ENCODE measurements at places on chromosomes 3 and 15. TPM values are rescaled to one million over a fixed set of nuclear protein-coding genes. Genes with fewer than 3 reads are reported as not detected.

DNA sequence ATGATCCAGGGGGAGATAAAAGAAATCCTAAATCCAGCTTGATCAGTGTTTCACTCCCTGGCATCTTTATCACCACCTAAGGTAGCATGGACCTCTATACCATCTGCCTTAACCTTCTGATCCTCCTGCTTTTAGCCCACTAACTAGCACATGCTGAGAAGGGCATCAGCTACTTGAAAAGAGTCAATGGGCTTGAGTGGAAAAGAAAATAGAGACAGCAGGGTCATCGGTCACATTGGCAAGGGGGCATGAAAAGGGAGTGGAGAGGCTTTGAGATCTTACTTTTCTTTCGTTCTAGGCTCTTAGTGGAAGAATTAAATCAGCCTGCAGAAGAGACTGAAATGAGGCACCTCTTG, 239 bp upstream of the ZFYVE19 start:
- H3K4me3 ChIP-seq: peak overlapping the region; percentile 98
- no peaks in the 10 kb centered on the region for H3K27me3 ChIP-seq
- H3K27ac ChIP-seq: peak overlapping the region; percentile 97
- peaks cover 24% of the 10 kb centered on the region for H3K4me1 ChIP-seq
- DNase-seq: no peak

Gene CHRM5
- not detected for total RNA-seq

- DNase-seq: no peak
- no peaks in the 10 kb centered on the region for H3K27me3 ChIP-seq
- no peaks in the 10 kb centered on the region for H3K36me3 ChIP-seq
- H3K27ac ChIP-seq: peak overlapping the region; percentile 11
- peaks cover 27% of the 10 kb centered on the region for H3K4me1 ChIP-seq
These were observed 149.4 kb downstream of the ADAMTS17 start for GRCh38 chr15:100192097-100193080.

DNA sequence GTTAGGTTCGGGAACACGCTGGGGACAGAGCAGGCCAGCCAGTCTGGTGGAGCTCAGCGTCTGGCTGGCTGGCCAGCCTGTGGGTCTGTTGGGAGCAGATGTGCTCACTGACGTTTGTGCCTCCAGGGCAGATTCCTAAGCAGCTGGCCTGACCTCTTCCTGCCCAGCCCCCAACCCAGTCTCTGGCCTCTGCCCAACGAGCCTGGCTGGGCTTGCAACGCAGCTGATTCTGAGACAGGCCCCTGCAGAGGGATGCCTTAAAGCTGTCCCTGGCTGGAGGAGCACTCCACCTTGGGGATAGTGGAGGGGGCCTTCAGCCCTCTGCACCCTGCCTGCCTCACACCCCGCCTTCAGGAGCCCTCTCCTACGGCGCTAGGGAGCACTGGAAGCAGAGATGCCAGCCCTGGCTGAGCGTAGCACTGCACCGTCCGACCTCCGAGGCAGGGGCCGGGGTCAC, 46.0 kb downstream of the KLF13 start:
- H3K4me1 ChIP-seq: peaks cover 13% of the 10 kb centered on the region
- peaks cover 12% of the 10 kb centered on the region for H3K36me3 ChIP-seq
- no peak for DNase-seq
- H3K27ac ChIP-seq: peak overlapping the region; percentile 64
- no peaks in the 10 kb centered on the region for H3K27me3 ChIP-seq
- H3K4me3 ChIP-seq: peak overlapping the region; percentile 36

DNA sequence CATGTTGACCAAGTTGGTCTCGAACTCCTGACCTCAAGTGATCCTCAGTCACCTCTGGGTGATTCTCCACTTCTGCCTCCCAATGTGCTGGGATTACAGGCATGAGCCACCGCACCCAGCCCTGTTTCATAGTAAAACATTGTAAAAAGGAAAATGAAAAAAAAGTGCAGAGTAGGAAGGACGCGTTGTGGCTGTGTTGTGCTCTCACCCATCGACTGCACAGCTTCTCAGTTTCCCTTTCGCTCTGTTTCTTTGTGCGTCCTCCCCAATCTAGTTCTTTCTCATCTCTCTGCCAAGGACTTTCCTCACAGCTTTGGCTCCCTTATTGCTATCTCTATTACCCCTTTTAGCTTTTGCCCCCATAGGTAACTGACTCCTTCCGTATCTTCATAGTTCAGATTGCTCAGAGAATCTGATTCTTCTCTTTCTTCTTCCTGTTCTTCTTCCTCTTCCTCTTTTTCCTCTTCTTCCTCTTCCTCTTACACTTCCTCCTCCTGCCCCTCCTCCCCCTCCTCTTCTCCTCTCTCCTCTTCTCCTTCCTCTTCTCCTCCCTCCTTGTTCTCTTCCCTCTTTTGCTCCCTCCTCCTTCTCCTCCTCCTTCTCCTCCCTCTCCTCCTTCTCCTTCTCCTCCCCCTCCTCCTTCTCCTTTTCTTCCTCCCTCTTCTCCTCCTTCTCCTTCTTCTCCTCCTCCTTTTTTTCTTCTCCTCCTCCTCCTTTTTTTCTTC, 81.1 kb upstream of the VGLL4 start:
- peaks cover 19% of the 10 kb centered on the region for H3K4me1 ChIP-seq
- peak overlapping the region; percentile 4 for H3K27ac ChIP-seq
- DNase-seq: no peak
- H3K4me3 ChIP-seq: no peak overlapping the region
- H3K27me3 ChIP-seq: peaks cover 14% of the 10 kb centered on the region
- no peaks in the 10 kb centered on the region for H3K36me3 ChIP-seq

GRCh38 chr3:112084980-112085705, 1.0 kb upstream of the C3orf52 start:
- DNase-seq: no peak
- peak overlapping the region; percentile 91 for H3K4me3 ChIP-seq
- H3K4me1 ChIP-seq: peaks cover 37% of the 10 kb centered on the region
- H3K27me3 ChIP-seq: peaks cover 13% of the 10 kb centered on the region
- peak overlapping the region; percentile 87 for H3K27ac ChIP-seq
- no peaks in the 10 kb centered on the region for H3K36me3 ChIP-seq

GRCh38 chr15:71757741-71758530, 52.4 kb upstream of the NR2E3 start:
- H3K4me3 ChIP-seq: no peak overlapping the region
- H3K27ac ChIP-seq: no peak overlapping the region
- no peaks in the 10 kb centered on the region for H3K27me3 ChIP-seq
- peaks cover 4% of the 10 kb centered on the region for H3K4me1 ChIP-seq
- no peak for DNase-seq
- H3K36me3 ChIP-seq: peaks cover 34% of the 10 kb centered on the region

Gene BNIP2
- total RNA-seq: 48.9 TPM

Gene KLF15
- 7.9 TPM for total RNA-seq

- peaks cover 2% of the 10 kb centered on the region for H3K27me3 ChIP-seq
- DNase-seq: no peak
- H3K27ac ChIP-seq: no peak overlapping the region
- no peaks in the 10 kb centered on the region for H3K36me3 ChIP-seq
These were observed 79.8 kb downstream of the ABHD5 start for GRCh38 chr3:43770426-43771103.

Gene TGFBR2
- 26.1 TPM for total RNA-seq

DNA sequence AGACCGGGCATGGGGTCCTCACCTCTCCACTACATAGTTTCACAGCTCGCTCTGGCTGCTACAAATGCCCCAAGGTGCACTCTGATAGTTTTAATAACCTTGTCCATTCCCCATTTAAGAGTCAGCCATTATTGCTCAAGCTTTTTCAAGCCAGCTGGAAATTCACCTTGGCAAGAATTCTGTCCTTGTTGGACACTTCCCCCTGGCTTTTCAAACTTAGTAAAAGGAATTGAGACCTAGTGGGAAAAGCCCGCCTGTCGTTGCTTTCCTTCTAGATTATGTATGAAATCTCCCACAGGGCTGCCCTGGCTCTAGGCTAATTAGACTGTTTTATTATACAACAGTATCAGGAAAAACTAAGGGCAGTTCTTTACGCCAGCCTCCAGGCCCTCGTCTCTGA, 293.7 kb upstream of the GADL1 start:
- no peaks in the 10 kb centered on the region for H3K36me3 ChIP-seq
- no peak overlapping the region for H3K4me3 ChIP-seq
- H3K4me1 ChIP-seq: peaks cover 31% of the 10 kb centered on the region
- no peak overlapping the region for H3K27ac ChIP-seq

Gene EIF4E3
- total RNA-seq: 14.4 TPM

- no peaks in the 10 kb centered on the region for H3K27me3 ChIP-seq
- no peak overlapping the region for H3K27ac ChIP-seq
- DNase-seq: no peak
- no peaks in the 10 kb centered on the region for H3K36me3 ChIP-seq
- H3K4me3 ChIP-seq: no peak overlapping the region
- no peaks in the 10 kb centered on the region for H3K4me1 ChIP-seq
These were observed 37.8 kb upstream of the SIAH2 start for GRCh38 chr3:150800722-150801121.

- H3K27me3 ChIP-seq: no peaks in the 10 kb centered on the region
- H3K4me3 ChIP-seq: no peak overlapping the region
- H3K27ac ChIP-seq: no peak overlapping the region
- no peaks in the 10 kb centered on the region for H3K4me1 ChIP-seq
These were observed 1010.6 kb downstream of the ROBO2 start for GRCh38 chr3:78050276-78051065.

Gene HYAL3
- 2.9 TPM for total RNA-seq

Gene MAP6D1
- 3.2 TPM for total RNA-seq

- peaks cover 10% of the 10 kb centered on the region for H3K4me1 ChIP-seq
- H3K27me3 ChIP-seq: no peaks in the 10 kb centered on the region
- no peaks in the 10 kb centered on the region for H3K36me3 ChIP-seq
- H3K27ac ChIP-seq: no peak overlapping the region
- no peak for DNase-seq
These were observed 443.4 kb upstream of the CDIN1 start for GRCh38 chr15:36136049-36136448.

- no peak overlapping the region for H3K27ac ChIP-seq
- peaks cover 61% of the 10 kb centered on the region for H3K27me3 ChIP-seq
- no peaks in the 10 kb centered on the region for H3K36me3 ChIP-seq
- no peak for DNase-seq
- no peak overlapping the region for H3K4me3 ChIP-seq
- no peaks in the 10 kb centered on the region for H3K4me1 ChIP-seq
These were observed 10.8 kb downstream of the CACNA2D3 start for GRCh38 chr3:54133196-54133595.

- H3K4me1 ChIP-seq: peaks cover 22% of the 10 kb centered on the region
- H3K27me3 ChIP-seq: peaks cover 6% of the 10 kb centered on the region
- no peak for DNase-seq
- H3K4me3 ChIP-seq: no peak overlapping the region
These were observed 278.1 kb upstream of the LRTM1 start for GRCh38 chr3:55205990-55206389.

Gene CAPN3
- 12.3 TPM for total RNA-seq

GRCh38 chr3:46878781-46879436, 1.4 kb downstream of the PTH1R start:
- peak overlapping the region; percentile 87 for H3K4me3 ChIP-seq
- H3K4me1 ChIP-seq: peaks cover 35% of the 10 kb centered on the region
- H3K27me3 ChIP-seq: peaks cover 17% of the 10 kb centered on the region
- DNase-seq: no peak

- H3K36me3 ChIP-seq: no peaks in the 10 kb centered on the region
- no peak overlapping the region for H3K4me3 ChIP-seq
- H3K4me1 ChIP-seq: peaks cover 6% of the 10 kb centered on the region
- no peak for DNase-seq
- H3K27me3 ChIP-seq: no peaks in the 10 kb centered on the region
- no peak overlapping the region for H3K27ac ChIP-seq
These were observed 30.7 kb downstream of the SCN11A start for GRCh38 chr3:39021029-39021428.

GRCh38 chr3:190375246-190375645, 12.7 kb upstream of the CLDN16 start:
- peaks cover 4% of the 10 kb centered on the region for H3K4me1 ChIP-seq
- no peak overlapping the region for H3K27ac ChIP-seq

All from type B pancreatic cell (in vitro differentiated cells).